Epithelial cell of umbilical artery (primary cell): ENCODE measurements at places on chromosomes 11 and 22. TPM values are rescaled to one million over a fixed set of nuclear protein-coding genes. Genes with fewer than 3 reads are reported as not detected.

Gene CRYBB3
- total RNA-seq: 0.32 TPM in 1 of 2 replicates, not detected in the other

Gene KIF18A
- 12.0 and 17.9 TPM in 2 replicates for total RNA-seq

Gene OR52N4
- not detected in 2 replicates for total RNA-seq

Gene TMEM151A
- not detected in 2 replicates for total RNA-seq

Gene LRRC74B
- total RNA-seq: not detected in 2 replicates

Gene MAJIN
- not detected in 2 replicates for total RNA-seq

Gene NEU3
- 5.2 and 7.0 TPM in 2 replicates for total RNA-seq

Gene JRKL
- 7.8 and 10.9 TPM in 2 replicates for total RNA-seq

Gene L3MBTL2
- 27.6 and 32.5 TPM in 2 replicates for total RNA-seq

Gene GAS2
- 1.6 and 2.3 TPM in 2 replicates for total RNA-seq

Gene ACRV1
- total RNA-seq: not detected in 2 replicates

Gene FIBP
- 133 and 257 TPM in 2 replicates for total RNA-seq

Gene TRIM49D1
- total RNA-seq: not detected in 2 replicates

Gene CHRM1
- not detected in 2 replicates for total RNA-seq

Gene FUT4
- total RNA-seq: 3.9 and 4.1 TPM in 2 replicates
